CD4-positive, alpha-beta T cell treated with Interleukin-15 for 1 hour (primary cell): ENCODE measurements at places on chromosomes 16 and 17.

DNA sequence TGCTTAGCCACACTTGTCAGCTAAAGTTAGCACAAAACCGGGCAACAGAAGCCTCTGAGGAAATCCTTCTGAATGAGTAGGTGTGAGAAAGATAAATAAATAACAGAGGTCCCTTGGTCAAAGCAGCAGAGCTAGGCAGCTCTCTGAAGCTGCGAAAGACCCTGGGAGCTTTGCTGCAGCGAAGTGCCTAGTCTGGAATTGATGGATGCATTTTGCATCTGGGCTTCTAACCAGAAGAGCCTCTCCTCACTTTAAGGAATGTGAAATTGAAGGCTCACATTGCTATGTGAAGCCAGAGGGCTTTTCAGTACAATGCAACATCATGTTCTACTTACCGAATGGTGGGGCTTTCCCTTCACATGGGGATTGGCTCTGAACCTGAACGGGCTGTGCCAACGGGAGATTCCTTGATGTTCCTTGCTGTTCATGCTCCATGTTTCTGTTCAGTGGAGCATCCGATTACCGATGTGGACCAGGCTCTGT lies 274.6 kb downstream of the HS3ST3B1 start:
- DNase-seq: no peak

GRCh38 chr17:4184811-4185210 lies 41.8 kb downstream of the CYB5D2 start:
- DNase-seq: no peak

- no peak for DNase-seq
Measured at GRCh38 chr17:15742051-15742795, 10.1 kb downstream of the TBC1D26 start.

DNA sequence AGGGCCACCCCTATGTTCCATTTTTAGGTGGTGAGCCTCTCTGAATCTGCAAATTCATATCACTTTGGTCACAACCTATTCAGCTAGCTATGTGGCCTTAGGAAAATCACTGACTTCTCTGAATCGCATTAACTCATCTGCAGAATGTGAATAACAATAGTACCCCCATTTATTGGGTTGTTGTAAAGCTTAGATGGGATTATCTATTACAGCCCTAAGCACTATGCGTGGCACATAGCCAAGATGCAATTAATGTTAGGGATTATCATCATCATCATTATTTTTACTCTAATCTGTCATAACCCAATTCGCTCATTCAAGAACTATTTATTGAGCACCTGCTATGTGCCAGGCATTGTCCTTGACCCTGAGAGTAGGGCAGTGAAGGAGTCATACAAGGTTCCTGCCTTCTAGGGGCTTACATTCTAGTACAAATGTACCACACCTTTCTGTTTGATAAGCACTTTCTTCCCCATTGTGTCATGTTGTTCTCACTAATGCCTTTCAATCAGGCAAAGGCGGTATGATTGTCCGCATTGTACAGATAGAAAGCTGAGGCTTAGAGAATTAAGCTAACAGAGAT lies 38.5 kb downstream of the CHD9 start:
- DNase-seq: no peak

DNA sequence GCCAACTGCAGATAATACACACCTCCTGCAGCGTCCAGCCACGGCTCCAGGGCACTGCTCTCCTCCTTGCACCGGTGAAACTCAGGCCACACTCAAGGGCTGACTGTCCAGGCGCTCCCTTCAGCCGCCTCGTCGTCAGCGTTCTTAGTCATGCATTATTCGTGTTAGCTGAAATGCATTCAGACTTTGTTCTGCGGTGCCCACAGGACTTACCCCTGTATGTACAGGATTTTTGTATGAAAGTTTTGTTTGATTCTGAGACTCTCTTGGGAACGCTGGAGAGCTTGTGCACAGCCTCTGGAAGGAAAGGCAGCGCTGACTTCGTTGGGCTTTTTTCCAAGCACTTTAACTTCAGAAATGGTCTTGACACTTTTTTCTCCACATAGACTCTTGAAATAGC lies 22.1 kb downstream of the CIBAR2 start:
- no peak for DNase-seq

DNA sequence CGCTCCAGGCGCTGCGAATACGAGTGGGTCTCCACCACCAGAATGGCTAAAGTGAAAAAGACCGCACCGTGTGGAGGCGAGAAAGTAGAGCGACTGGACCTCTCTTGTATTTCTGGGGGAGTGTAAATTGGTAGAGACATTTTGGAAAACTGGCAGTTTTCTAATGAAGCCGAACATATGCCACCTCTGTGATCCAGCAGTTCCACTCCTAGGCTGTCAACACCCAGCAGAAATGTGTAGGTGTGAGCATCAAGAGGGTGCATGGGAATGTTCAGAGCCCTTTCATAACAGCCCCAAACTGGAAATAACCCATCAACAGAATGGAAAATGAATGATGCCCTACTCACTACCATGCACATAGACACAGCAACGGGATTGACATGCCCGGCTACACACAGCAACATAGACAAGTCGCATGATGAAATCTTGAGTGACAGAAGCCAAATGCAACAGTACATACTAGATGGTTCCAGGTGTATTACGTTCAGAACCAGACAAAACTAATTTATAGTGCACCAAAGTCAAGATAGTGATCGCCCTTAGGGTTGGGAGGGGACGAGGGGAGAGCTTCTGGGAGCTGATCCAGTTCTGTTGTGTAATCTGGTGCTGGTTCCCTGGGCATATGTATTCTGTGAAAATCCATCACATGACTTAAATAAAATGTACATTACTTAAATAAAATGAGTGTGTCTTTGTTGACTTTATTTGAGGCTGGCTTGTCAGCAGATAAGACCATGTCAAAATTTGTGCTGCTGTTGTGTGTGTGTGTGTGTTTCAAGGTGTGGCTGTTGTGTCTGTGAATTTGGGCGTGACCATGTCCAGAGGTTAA lies 877 bp upstream of the BCL7C start:
- DNase-seq: no peak

DNA sequence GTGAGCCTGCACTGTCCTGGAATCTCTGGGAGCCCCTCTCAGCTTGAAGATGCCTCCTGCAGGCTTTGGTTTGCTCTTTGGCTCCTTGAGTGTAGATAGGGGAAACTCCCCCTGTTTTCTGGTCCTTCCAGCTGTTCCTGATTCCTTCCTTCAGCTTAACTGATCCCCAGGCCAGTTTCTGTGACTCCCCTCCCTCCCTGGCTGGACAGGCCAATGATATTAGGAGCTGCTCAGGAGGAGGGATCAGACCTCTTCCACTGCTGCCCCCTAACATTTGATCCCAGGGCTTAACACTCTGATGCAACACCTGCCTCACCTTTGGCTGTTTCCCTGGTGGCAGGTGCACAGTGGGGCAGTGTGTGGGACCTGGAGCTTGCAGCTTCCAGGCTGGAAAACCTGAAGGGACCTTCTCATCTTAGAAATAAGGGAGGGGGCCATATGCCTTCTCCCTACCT lies at the start of gene TAC4:
Gene TAC4, minus strand, starts transcription at position 51 of the 455 bp plus-strand sequence. CDS start 52 bp downstream, outside the sequence.
- no peak for DNase-seq

GRCh38 chr16:52552643-52553042 lies 5.7 kb upstream of the TOX3 start:
- no peak for DNase-seq

DNA sequence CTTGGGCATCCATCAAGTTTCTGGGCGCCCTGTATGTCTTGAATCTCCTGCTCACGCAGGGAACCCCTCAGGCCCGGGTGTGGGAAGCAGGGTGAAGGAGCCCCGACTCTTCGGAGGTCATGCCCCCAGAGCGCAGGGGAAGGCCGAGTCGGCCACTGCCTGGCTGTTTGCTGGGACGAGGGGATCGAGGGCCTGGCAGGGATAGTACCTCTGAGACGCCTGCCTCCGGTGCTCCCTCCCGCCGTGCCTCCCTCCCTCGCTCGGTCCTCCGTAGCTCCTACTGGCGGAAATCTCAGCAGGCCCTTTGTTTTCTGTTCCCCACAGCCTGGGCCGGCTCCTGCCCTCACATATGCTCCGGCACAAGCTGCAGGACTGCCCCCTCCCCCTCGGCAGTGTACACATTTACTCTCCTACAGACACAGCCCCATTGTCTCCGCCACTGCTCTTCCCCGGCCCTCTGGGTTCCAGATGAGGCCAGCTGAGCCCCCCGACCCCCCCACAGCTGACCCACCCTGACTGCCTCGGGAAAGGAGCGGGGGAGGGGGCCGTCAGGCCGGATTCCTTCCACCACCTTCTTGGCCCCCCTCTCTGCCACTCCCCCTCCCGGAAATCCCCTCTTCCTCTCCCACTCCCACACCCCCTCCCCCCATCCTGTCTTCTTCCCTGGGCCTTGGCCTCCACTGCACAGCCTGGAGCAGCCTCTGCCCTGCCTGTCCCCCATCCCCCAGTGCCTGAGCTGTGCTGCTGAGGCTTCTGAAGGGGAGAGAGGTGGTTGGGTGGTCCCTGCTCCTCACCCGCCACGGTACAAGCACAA lies 1.4 kb downstream of the TRAF4 start:
- DNase-seq: peak; percentile 33

DNA sequence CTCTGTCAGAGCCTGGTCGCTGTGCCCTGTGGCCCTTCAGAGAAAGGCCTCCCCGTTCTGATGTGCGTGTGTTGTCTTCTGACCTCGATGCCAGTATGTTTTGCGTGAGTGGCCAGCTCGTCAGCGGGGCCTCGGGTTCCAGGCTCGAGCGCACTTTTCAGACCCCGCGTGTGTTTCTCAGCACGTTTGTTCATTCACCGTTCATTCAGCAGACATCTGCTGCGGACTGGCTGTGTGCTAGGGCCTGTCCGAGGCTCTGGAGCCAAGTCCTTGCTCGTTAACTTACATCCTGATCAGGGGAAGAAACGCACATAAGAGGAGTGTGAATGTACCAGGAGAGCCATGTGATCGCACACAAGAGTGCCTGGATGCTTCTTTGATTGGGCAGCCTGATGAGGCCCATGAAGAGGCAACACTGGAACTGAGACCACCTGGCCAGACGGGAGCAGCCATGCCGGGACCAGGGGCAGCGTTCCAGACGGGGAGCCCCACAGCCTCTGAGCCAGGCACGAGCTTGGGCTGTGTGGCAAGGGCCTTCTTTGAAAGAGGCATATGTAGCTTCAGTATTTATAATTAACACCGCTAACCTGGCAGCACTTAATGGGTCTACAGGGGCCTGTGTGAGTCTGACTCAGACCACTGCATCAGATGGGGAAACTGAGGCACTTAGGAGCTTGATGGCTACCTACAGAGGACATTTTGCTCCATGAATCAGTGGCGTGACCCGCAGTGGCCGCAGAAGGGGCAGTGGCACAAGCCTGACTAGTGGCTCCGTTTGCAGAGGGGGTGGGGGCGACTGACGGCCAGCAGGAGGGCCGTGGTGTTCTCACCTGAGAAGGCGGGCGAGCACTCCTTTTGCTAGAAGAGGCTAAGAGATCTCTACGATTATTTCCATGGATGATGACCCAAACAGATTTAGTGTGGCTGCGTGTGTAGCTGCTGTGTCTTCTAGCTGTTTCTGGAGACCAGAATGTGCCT lies 187.9 kb upstream of the CHMP6 start:
- DNase-seq: no peak

DNA sequence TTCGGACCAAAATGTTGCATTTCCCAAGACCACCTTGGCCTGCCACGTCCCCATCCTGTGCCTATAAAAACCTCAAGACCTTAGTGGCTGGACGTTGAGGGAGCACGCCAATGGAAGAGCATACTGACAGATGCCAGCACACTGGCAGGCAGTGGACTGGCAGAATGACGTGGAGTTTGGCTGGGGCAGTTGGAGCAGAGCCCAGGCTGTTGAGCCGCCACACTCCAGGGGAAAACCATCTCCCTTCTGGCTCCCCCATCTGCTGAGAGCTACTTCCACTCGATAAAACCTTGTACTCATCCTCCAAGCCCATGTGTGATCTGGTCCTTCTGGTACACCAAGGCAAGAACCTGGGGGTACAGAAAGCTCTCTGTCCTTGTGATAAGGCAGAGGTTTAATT lies 494.1 kb downstream of the CDH11 start:
- no peak for DNase-seq

DNA sequence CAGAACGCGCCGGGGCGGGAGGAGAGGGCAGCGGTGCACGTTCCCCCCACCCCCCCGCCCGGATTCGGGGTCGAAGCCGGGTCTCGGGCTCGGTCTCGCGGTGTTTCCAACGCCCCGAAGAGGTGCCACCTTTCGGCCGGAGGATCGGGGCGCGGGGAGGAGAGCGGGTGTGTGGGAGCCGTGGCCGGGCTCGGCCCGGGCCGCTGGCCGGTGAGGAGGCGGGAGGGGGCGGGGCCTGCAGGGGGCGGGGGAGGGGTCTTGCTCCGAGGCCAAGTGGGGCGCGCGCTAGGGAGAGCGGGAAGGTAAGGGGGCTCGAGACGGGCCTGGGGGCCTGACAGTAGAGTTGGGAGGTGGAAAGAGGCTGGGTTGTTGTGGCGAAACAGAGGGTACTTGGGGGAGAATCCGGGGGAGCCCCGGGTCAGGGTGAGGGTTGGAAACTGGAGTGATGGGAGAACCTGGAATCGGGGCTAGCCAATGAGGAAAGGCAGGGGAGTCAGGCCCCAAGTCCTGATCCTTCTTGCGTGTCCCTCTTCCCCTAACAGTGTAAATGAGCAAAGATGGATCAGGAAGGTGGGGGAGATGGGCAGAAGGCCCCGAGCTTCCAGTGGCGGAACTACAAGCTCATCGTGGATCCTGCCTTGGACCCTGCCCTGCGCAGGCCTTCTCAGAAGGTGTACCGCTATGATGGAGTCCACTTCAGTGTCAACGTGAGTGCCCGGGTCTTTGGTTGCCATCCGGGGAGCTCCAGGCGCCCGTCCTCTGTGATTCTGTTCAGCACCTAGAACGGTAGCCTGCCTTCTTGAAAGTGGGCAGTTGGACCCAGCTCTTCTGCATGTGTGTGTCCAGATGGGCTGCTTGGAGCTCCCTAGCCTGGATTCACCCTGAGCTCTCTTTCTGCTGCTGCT lies 873 bp downstream of the SETD1A start:
- DNase-seq: no peak

GRCh38 chr16:86431540-86431939 lies 78.8 kb upstream of the FOXF1 start:
- no peak for DNase-seq

GRCh38 chr16:74460542-74460941 lies 39.3 kb upstream of the CLEC18B start:
- DNase-seq: no peak

GRCh38 chr17:59828478-59828760 lies 64.3 kb downstream of the TUBD1 start:
- DNase-seq: no peak

DNA sequence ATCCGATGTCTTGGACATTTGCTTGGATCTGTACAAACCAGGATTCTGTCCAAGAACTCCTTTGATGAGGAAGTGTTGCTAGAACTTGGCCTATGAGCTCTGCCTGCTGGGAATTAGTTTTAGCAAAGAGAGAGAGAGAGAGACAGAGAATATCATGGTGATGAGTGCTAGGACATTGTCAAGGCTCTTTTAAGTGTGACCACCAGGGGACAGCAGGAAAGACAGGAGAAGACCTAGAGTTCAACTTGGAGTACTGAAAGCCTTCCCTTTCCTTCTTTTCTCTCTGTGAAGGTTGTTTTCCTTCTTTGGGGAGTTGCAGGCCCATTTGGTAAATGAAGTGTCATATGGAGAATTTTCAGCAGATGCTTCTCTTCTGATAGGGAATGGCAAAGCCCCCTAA lies 389.2 kb upstream of the HSBP1 start:
- DNase-seq: no peak

- DNase-seq: peak; percentile 89
Measured at GRCh38 chr17:77444984-77445759, 304.4 kb downstream of the SEC14L1 start.
